ENCODE measurements at places on chromosomes 12 and 14.
A peak's percentile ranks its signal among the peaks of the same experiment; 100 is the strongest.

- no peak for DNase-seq
Observed at GRCh38 chr12:2212537-2212936, 159.8 kb downstream of the CACNA1C start.

DNA sequence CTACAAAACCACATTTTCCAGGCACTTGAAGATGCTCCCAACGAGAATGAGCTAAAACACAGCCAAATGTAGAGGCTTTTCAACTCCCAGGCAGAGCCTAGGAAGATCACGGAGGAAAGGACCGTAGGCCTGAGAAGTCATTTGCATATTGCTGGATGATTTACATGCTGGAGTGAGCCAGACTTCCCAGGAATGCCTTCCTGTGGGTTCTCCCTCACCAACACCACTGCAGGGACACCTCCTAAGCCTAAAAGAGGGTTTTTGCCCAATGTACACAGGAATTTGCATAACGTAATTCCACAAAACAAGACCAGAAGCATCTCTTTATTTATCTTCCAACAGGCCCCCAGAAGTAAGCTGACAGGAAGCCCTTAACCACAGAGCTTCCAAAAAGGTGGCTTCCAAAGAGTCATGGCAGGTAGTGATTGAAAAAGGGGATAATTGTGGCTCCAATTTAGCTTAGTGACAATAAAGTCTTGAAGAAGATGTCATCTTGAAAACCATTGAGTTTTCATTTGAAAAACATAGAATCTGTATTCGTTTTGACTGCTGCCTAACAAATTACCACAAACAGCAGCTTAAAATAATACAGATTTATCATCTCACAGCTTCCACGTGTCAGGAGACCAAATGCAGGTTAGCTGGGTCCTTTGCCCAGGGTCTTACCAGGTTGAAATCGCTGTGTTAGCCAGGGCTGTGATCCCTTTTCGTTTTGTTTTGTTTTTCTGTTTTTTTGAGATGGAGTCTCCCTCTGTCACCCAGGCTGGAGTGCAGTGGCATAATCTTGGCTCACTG lies 116.2 kb downstream of the EGLN3 start:
- no peak for DNase-seq

DNA sequence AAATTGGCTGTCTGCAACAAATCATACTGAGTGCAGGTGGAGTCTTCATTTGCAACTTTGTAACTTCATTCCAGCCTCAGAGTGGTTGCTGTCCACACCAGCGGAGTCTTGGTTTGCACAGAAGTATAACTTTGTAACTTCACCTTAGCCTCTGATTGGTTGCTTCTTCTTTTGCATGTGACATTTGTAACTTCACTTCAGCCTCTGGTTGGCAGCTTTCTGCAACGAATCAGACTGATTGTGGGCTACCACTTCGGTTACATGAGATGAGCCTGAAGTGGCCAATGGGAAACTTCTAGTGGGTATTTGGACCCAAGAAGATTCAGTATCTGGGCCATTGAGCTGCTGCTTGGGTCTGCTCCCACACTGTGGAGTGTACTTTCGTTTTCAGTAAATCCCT lies 17.8 kb downstream of the RASSF8 start:
- DNase-seq: no peak

GRCh38 chr12:123891011-123891410 lies 81.6 kb downstream of the CCDC92 start:
- no peak for DNase-seq

DNA sequence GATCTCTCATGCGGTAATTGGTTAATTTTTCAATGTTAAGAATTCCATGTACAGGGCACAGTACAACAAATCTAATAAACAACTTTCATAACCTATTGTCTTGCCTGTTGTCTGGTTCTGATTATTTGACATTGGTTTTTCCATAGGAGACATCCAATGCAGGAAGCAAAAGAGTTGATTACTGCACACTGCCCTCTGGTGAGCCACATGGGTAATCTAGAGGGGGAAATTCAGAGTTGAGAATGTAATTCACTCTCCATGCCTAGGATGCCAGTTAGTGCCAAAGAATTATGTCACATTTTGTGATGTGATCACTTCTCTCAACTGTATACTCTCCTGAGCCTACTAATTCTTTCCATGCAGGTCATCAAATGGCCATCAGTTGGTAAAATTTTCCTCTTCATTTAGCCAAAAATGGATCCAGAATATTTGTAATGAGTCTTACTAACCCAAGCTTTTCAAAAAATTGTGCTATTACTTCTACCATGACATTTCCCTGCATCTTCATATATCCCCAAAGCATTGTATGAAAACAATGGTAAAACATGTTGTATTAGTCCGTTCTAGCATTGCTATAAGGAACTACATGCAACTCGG lies 17.7 kb upstream of the CCDC91 start:
- DNase-seq: peak; percentile 15

- DNase-seq: no peak
Observed at GRCh38 chr14:75860561-75861160, 121.1 kb downstream of the TGFB3 start.
